ENCODE measurements at places on chromosomes 12 and 14.
A peak's percentile ranks its signal among the peaks of the same experiment; 100 is the strongest.

DNA sequence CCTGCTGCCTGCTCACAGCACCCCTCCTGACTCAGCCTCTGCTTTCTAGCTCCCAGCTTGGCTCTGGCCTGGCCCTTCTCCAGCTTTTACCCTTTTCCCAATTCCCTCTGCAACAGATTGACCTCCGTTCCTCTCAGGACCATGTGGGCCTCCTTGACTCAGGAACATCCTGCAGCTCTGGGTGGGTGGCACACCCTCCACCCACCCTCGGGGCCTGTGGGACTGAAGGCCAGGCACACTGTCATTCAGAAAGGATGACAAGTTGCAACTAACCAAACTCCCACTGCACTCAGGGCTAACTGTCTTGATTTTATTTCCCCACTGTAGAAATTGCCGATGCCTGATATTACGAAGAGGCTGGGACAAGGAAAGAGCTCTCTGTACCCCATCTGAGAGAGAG lies 59.4 kb downstream of the HELB start:
- no peak for DNase-seq

- no peak for DNase-seq
Observed at GRCh38 chr12:53255996-53256395, 12.1 kb upstream of the ESPL1 start.

GRCh38 chr12:17296882-17297281 lies 690.9 kb upstream of the LMO3 start:
- DNase-seq = no peak

GRCh38 chr14:24416254-24416931 lies 13.1 kb downstream of the CBLN3 start:
- DNase-seq = no peak

GRCh38 chr12:100128512-100128908 lies 14.2 kb downstream of the BLTP3B start:
- DNase-seq = no peak

DNA sequence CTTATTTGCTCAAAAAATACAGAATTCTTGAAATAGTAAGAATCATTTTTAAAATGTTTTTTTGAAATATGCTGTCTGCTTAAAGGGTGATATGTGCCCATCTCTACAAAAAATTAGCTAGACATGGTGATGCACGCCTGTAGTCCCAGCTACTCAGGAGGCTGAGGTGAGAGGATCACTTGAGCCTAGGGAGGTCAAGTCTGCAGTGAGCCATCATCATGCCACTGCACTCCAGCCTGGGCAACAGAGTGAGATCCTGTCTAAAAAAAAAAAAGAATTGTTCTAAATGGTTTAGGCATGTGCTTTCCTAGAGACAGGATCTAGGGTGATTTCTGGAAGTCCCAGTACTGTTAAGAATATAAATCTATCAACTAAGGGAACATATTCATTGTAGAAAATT lies 75.6 kb upstream of the HECTD1 start:
- no peak for DNase-seq

DNA sequence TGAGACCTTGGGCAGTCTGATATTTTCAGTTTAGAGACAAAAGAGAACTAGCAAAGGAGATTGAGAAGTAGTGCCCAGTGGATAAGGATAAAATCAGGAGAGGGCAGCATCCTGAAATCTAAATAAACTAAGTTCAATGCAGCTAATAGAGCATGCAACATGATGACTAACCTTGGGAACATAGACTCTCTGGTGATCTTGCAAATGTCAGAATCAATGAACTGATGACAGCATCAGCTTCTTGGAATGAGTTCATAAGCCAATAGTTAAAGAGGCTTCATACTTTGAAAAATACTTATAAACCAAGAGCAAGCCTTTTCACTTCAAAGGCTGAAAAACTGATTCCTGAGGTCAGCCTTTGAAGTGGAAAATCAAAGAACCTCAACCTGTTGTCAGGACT lies 8.2 kb downstream of the TAS2R19 start:
- DNase-seq = no peak

GRCh38 chr14:57811998-57812546 lies 53.8 kb downstream of the SLC35F4 start:
- no peak for DNase-seq

GRCh38 chr14:89748004-89748403 lies 206.5 kb downstream of the EFCAB11 start:
- DNase-seq = peak; percentile 30

DNA sequence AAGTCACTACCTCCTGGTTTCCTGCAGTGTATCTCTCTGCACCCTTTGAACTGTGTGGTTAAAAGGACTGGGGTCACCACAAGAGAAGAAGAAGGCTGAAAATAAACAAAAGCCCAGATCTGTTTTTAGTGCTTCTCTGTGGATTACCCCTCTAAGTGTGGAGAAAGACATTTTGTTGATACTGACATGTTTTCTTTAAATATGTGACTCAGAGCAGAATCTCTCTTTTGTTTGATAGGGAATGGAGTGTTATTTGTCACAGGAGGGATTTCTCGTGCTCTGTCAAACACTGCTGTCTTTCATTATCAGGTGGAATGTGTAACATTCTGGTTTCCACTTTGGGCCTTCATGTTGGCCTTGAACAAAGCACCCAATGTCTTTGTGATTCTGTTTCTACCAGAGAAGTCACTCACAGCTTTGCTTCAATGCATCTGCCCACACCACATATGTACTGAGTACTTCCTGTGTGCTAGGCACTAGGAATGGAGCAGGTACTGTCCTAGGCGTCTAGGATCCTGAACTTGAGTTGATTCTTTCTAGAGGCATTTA lies 82.1 kb downstream of the PLXNC1 start:
- no peak for DNase-seq

- DNase-seq = no peak
Observed at GRCh38 chr14:36820111-36820709, 158.6 kb downstream of the PAX9 start.

- no peak for DNase-seq
Observed at GRCh38 chr12:130827432-130827831, 11.6 kb downstream of the STX2 start.

DNA sequence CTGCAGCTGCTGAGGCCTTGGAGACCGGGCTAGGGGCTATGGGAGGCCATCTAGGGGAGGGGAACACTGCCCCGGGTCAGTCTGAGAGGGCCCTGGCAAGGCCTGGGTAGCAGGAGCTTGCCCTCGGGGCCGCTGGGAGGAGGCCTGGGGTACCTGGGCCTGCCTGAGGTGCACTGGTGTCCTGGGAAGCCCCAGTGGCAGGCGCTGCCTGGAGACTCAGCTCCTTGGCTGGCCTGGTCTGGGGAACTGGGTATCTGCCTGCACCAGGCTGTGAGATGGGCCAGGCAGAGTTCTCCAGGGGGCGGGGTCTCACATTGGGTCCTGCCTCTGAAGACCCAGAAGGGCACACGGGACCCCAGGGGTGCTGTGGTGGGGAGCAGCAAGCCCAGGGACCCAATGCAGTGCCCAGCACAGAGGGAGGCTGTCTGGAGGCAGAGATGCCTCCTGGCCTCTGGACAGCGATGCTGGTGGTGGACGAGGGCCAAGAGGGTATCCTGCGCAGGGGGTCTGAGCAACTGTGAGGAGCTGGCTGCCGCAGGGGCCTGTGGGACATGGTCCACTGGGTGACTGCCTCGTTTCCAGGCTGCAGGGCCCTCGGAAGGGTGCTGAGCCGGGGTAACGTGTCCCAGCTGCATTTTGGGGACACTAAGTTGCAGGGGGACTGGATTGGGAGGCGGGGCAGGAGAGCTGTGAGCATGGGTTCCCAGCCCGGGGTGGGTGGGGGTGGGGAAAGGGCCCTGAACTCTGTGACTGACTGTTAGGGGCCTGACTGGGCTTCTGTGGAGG lies 7.4 kb upstream of the MTA1 start:
- DNase-seq = no peak

DNA sequence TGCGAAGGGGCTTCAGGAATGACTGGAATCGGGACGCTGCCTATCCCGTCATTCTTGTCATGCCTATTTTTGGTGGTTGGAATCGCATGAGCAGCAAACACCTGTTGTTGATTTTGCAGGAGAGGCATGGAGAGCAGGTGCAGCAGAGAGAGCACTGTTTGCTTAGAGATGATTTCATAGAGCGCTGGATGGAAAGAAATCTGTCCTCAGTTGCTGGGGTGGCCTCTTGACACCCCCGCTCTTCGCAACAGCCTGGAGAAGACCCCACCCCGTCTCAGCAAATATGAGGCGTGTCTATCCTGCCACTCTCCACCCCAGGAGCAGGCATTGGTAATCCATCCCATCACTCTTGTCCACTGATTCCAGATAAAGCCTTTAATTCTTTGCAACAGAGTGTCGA lies 19.3 kb upstream of the NCOR2 start:
- DNase-seq = no peak

GRCh38 chr12:67519484-67520433 lies 128.8 kb upstream of the DYRK2 start:
- DNase-seq = no peak

- DNase-seq = no peak
Observed at GRCh38 chr12:88579601-88580050, 645 bp downstream of the KITLG start.

DNA sequence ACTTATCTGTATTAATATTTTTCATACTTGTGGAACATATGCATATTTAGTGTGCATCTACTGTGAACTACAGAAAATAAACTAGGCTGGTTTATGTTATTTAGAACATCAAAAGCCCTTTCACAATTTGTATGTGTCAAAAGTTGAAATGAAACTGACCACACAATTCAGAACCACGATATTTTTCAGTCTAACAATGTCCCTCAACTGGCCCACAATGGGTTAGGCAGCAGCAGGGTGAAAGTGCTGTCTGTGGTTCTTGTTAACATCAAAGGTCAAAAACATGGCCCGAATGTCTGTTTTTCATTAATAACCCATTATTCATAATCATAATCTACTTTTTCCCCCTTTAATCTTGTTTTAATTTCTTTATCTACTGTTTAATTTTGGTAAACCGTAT lies 559.9 kb upstream of the ATP2B1 start:
- DNase-seq = no peak

DNA sequence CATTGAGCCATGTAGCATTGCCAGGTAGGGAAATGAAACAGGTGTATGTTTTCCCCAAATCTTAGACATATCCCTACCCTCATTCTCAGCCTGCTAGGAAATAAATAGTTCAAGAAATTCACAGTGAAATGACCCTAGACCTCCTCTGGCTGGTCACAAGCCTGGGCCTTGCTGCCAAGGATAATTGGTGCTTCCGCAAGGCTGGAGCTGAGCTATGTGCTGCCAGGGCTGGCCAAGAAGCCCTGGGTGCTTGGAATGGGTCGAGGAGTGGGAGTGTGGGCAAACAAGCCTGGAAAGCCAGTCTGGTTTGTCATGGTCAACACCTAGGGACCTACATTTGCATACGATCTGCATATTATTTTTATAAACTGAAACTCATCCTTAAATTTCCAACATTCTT lies 31.3 kb upstream of the SLC10A1 start:
- DNase-seq = no peak

- no peak for DNase-seq
Observed at GRCh38 chr12:66823857-66824570, 145.1 kb upstream of the GRIP1 start.

GRCh38 chr12:55250944-55251343 lies 6.5 kb downstream of the OR6C74 start:
- no peak for DNase-seq

- no peak for DNase-seq
Observed at GRCh38 chr12:49092816-49093406, 1.7 kb downstream of the DHH start.

DNA sequence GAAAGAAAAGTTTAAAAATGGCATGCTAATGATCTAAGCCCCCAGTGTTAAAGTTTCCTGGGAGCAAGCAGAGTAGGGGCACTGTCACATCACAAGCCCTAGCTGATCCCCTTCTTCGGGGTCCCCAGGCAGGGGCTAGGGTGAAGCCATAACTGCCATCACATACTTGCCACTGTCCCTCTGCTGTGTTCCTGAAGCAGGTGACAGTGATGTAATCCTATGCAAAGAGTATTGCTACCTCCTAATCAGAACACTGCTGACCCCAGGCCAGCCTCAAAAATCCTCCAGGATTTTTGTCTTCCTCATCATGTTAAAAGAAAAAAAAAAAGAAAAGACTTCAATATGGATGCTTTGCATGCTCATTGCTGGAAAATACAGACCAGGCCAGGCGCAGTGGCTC lies 1.2 kb upstream of the RFC5 start:
- DNase-seq = no peak

- DNase-seq = no peak
Observed at GRCh38 chr12:57615637-57616036, 4.4 kb downstream of the ARHGEF25 start.

DNA sequence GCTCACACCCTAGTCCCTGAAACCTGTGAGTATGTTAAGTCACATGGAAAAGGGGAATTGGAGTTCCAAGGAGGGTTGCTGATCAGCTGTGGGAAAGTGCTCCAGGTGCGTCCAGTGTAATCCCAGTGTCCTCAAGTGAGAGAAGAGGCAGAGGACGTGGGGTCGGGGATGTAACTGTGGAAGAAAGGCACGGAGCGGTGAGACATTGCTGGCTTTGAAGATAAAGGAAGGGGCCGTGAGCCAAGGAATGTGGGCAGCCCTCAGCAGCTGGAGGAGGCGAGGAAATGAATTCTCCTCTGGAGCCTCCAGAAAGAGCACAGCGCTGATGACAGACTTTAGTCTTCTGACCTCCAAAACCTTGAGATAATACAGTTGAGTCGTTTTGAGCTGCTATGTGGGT lies 191.6 kb upstream of the TMEM132C start:
- no peak for DNase-seq

GRCh38 chr12:44921736-44922135 lies 45.6 kb upstream of the NELL2 start:
- DNase-seq = no peak

DNA sequence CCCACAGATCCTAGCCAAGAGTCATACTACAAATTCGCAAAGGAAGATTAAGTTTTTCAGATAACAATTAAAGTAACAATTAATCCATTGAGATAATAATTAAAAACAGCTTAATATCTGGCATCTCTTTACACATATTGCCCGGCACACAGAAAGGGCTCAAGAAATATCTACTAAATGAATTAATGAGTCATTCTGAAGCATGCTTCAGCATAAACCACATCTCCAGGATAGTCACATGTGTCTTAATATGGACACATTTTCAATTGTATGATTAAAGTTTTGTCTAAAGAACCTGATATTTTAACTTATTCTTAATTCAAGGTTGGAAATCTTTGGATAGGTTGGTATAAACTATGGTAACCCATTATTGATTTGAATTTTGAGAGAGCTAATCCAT lies 9.6 kb downstream of the ITPR2 start:
- DNase-seq = no peak

DNA sequence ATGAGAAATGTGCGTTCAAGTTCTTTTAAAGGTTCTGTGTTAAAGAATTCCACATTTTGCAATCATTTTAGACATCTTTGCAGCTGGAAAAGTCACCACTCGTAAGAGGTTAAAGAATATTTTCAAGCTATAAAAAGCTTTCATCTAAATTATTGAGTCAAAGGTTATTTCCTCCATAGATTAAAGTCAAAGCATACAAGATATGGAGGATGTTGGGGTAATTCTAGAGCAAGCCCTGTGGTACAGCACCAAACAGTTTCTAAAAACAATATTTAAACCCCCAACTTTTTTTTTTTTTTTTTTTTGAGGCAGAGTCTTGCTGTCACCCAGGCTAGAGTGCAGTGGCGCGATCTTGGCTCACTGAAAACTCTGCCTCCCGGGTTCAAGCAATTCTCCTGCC lies 1299.8 kb upstream of the TMEM132C start:
- DNase-seq = no peak

All from AG04450 (cell line).